Activated T-cell treated with anti-CD3 and anti-CD28 coated beads for 48 hours (primary cell): ENCODE measurements at places on chromosomes 3 and 15.

- no peak for DNase-seq
These were observed 32.2 kb downstream of the GOLGA6L10 start for GRCh38 chr15:82317091-82317489.

DNA sequence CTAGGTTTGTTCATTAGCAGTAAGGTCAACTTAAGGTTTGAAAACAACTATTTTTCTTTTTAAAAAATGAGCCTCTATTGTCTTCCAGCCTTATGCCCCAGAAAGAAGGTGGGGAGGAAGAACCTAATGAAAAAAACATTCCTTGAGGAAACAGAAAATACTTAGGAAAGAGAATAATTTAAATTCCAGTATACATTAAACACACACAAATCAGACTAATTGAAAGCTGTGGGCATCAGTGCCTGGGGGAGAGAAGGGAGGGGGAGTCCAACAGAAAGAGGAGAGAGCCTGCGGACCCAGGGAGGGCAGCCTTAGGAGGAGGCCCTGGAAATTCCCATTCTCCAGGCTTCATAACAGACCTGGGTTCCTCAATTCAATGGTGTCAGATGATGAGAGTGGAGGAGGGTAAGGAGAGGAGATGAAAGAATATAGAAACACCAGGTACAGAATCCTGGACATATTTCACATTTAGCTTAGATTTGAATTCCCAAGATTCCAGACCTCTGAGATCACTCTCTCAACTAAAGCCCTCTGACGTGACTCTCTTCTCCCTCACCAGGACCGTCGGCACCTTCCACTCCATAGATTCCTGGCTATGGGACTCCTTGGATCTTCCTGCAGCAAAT is 320.5 kb upstream of the UMPS start:
- DNase-seq, result no peak

DNA sequence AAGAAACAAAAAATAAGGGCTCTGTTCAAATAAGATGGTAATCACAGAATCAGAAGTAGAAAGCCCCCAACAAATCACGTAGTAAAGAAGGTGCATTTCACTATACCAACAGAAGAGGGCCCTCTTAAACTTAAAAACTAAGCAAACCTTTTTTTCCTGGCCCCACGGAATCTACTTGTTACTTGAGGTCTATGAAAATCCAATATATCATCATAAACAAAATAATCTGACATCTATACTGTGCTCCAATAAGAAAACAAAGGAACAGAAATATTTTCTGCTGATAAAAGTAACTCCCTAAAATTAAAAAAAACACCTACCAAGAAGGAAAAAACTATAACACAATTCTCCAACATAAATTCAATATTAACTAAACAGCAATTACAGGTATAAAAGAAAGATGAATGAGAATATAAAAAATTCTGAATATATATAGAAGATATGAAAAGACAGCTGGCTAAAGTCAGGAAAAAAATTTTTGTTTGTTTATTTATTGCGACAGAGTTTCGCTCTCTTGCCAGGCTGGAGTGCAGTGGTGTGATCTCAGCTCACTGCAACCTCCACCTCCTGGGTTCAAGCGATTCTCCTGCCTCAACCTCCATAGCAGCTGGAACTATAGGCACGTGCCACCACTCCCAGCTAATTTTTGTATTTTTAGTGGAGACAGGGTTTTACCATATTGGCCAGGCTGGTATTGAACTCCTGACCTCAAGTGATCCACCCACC is 81.8 kb downstream of the CLASP2 start:
- DNase-seq, result no peak

- DNase-seq, result no peak
These were observed 69.7 kb upstream of the SETMAR start for GRCh38 chr3:4233488-4233887.

- DNase-seq, result no peak
These were observed 65.8 kb downstream of the GSK3B start for GRCh38 chr3:120028271-120029047.

DNA sequence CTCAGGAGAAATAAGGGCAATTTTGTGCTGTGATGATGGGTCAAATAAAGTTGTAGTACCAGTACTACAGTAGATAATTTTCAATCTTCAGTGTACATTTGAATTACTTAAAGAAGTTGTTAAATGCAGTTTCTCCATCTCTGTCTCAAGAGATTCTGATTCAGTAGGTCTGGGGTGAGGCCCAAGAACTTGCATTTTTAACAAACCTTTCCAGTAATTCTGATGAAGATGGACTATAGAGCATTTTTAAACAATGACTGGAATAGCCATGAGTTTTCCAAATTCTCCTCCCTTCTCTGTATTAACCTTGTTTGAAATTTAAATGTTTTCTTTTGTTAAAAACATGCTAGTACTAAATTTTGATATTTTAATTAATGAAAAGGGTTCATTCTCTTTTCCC is 127.0 kb upstream of the CD96 start:
- DNase-seq, result no peak

DNA sequence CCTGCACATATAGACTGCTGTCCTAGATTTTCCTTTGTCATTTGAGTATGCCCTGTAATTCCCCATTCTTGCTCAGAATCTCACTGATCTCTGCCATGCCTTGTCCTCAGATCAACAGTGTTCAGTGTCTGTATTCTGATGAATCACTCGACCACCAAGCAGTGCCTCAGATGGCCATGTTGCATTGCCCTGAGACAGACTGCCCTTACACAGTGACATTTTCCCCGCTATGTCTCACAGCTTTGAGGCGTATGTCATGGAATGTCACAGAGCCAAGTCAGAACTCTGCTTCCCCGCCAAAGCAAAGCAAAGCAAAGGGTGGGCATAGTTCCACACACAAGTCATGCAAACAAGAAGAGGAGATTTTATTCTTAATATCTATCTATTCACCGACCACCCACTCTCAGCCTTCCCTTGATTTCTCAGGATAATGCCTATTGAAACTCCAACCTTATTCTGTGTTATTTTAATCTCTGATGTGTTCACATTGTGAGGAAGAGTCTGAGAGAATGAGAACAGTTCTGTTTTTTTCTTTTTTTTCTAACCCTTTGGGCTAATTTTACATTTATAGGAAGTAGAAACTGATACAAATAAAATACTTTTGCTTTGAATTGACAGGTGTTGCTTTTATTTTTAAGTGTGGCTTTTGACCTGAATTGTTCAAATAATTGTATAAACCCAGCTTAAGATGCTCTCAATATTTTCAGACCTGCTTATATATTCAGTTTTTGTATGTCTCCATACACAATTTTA is 16.9 kb upstream of the PSMD6 start:
- no peak for DNase-seq

- no peak for DNase-seq
These were observed 83.1 kb downstream of the CACNA1D start for GRCh38 chr3:53577506-53577905.

GRCh38 chr15:60993008-60993407 is 236.1 kb downstream of the RORA start:
- no peak for DNase-seq

GRCh38 chr3:71361334-71361890 is 222.1 kb downstream of the FOXP1 start:
- DNase-seq, result no peak

DNA sequence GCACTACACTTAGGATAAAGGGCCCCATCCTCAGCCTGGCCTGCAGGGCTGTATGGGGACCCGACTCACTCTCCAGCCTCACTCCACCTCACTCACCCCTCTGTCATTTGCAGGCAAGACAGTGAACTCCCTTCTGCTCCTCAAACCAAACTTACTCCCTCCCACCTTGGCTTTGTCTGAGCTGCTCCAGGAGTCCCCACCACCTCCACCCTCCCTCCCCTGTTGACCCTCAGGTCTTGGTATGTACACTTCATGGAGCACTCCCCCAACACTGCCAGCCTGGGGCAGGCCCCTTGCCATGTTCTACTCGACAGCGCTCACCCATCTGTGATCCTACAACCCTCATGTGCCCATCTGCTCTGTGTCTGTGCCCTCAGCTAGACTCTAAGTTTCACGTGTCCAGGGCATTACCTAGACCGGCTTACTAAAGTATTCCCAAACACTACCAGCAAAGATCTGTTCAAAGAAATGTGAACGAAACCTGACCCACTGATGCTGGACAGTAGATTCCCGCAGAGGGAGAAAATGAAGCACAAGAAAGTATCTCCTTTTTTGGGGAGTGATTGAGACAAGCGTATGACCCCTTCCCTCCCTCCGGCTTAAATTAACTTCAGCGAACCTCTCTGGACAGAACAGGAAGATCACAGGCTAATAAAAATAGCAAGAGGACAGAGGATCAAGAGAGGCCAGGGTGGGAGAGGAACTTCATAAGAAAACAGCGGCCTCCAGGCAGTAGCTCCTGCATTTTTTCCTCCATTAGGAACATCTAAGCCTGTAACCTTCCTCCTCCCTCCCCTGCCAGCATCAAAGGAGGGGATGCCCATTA is 113.2 kb downstream of the RFTN1 start:
- no peak for DNase-seq

DNA sequence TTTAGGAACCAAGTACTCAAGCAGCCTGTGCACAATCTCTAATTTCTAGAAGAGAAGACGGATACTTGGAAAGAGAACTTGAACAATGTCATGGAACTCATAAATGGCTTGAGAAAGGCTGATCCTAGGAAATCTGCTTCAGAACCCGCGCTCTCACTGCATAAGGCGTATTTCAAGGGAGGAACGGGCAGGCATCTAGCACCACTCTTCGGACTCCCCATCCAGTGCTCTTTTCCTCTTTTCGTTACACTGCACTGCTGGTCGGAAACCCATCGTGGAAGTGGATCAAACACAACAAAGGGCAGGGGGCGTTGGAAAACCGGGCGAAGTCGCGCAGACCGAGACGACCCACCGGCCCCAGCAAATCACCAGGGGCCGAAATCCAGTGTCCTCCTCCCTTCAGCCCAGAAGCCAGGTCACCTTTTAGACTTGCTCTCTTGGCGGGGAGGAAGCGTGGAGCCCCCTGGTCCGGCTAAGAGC is 539 bp upstream of the TLNRD1 start:
- DNase-seq, result no peak

DNA sequence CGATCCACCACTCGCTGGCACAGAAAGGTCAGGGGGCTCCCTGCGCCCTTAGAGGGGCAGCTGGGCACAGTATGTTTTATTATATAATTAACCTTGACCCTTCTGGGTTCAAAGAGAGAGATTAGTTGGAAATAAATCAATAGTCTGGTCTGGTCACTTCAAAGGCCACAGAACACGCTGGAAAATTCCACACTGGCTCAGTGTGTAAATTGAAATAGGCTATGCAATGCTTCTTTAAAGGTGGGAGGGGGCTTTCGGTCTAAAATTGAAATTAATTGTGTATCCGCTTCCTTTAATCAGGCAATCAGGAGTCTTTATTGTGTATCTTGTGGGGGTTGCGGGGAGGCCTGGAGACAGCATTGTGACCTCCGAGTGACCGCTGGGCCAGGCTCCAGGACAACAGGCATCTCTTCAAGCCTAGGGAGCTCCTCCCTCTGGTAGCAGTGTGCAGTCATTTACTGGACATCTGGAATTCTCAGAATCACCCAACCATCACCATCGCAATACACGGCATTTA is 8.0 kb downstream of the RNU5B-1 start:
- DNase-seq, result no peak

DNA sequence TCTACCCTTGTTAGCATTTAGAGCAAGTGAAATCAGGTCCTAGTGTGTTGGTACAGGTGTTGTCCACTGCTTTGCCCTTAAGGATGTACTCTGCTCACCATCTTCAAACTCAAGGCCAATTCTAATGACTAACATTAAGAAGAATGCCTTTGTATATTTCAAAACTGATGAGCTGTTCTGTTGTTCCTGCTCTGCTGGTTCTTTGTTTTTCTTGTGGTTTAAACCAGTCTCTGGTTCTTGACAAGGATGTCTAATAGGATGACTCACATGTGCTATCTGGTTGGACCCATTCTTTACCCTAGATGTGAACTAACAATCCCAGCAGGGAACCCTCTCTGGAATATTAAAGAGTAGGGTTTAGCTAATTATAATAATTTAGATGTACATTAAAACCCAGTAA is 17.3 kb downstream of the ABHD5 start:
- DNase-seq, result no peak

GRCh38 chr15:86588413-86588812 is 508.7 kb downstream of the AGBL1 start:
- no peak for DNase-seq

DNA sequence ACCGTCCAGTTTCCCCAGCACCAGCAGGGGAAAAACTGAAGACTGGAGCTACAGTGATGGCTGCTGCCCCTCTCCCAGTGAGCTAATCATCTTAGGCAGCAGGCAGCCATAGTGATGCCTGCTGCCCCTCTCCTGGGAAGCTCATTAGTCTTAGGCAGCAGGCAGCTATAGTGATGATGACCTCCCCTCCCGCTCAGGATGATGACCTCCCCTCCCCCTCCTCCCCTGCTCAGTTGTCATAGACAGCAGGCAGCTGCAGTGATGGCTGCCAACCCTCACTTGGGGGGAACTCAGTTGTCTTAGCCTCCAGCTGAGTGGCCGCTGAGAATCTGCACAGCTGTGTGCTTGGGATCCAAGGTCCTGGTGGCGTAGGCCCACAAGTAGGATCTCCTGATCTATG is 80.9 kb upstream of the MANF start:
- no peak for DNase-seq

DNA sequence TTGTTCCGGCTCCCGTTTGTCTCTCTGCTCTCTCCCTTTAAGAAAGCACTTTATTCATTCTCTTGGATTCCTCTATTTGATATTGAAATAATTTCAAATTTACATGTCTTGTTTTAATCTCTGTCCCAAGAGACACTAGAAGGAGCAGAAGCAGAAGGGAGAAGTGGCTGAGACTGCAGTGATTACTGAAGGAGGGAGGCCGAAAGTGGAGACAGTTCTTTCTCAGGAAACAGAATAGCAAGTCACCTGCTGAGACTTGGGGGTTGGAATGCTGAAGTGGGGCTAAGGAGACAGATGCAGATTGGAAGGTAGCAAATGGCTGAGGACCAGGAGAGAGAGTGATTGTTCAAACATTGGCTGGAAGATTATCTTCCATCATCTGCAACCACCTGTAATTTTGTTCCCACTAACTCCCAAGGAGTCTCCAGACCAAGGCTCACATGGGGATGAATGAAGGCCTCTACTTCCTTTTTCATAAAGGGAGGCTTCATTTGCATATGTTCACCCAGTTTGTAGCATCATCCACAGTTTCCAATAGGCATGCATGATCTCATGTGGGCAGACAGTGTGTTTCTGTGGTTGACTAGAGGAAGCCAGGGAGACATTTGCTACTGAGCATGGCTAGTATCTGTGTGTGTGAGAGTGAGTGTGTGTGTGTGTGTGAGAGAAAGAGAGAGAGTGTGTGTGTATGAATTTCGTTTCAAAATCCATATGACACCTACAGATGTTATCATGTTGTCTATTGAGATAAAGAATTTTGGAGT is 24.0 kb downstream of the LTF start:
- peak; percentile 8 for DNase-seq

- no peak for DNase-seq
These were observed 164.0 kb downstream of the PDCD6IP start for GRCh38 chr3:33962396-33962795.

GRCh38 chr15:58506783-58507668 is 75.2 kb downstream of the LIPC start:
- DNase-seq, result no peak

GRCh38 chr15:96150254-96150653 is 180.2 kb upstream of the NR2F2 start:
- DNase-seq, result no peak

- no peak for DNase-seq
These were observed 152.6 kb downstream of the DPH6 start for GRCh38 chr15:35393398-35393797.

- no peak for DNase-seq
These were observed 226.8 kb upstream of the BHLHE40 start for GRCh38 chr3:4752201-4753072.

GRCh38 chr3:56819016-56819809 is 17.5 kb upstream of the ARHGEF3 start:
- DNase-seq, result no peak
